Activated naive CD4-positive, alpha-beta T cell (primary cell): ENCODE measurements at places on chromosomes 7 and 10.

DNA sequence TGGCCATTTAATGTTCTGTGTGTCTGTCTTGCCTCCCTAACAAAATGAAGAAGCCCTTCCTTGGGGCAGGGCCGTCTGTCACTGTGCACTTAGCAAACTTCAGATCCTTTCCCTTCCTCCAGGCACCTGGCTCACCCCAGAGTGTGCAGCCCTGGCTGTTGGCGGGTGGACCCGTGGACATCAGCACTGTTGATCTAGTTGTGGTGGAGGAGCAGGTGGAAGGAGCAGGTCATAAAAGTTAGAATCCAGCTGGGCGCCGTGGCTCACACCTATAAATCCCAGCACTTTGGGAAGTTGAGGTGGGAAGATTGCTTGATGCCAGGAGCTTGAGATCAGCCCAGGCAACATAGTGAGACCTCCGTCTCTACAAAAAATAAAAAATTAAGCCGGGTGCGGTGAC, 12.7 kb downstream of the RAB19 start:
- no peak for DNase-seq

- DNase-seq = no peak
Observed at GRCh38 chr10:80709866-80710265, 172.2 kb downstream of the SH2D4B start.

DNA sequence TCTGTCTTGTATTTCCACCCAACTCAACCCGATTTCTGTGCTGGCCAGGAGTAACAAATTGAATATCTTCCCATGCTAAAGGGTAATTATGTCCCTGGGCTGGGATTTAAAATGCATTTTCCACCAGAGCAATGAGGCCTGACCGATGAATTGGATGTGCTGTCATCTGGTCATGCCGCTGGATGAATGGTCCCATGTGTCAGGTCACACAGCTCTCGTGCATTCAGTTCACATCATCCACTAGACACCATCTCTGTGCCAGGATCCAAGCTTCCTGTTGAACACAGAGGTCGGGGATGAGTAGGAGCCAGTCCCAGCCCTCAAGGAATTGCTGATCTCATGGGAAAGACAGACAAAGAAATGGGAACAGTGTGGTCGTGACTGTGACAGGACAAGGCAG, 200.8 kb downstream of the ADRA2A start:
- DNase-seq = no peak

GRCh38 chr7:26681819-26682418, 182.5 kb downstream of the SKAP2 start:
- DNase-seq = no peak

- no peak for DNase-seq
Observed at GRCh38 chr10:21057989-21058388, 160.9 kb upstream of the NEBL start.

GRCh38 chr10:93198401-93199131, 124.9 kb downstream of the CYP26A1 start:
- no peak for DNase-seq

GRCh38 chr7:55108401-55108800, 89.6 kb downstream of the EGFR start:
- no peak for DNase-seq

DNA sequence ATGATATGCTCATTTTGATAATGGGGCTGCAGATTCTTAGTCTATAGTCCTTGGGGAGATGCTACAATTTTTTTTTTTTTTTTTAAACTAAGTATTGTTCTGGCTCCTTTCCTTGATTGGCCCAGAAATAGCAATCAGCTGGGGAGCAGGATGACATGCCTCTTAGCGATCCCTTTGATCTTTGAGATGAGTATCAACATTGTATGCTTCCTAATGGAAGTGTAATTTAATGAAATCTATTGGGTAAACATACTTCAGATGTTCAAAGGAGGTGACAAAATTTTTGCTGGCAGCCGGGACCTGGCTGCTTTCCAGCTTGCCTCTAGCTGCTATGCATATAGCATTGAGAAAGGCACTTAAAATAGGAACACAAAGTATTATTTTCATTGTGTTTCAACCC, 43.5 kb downstream of the VTI1A start:
- DNase-seq = no peak

DNA sequence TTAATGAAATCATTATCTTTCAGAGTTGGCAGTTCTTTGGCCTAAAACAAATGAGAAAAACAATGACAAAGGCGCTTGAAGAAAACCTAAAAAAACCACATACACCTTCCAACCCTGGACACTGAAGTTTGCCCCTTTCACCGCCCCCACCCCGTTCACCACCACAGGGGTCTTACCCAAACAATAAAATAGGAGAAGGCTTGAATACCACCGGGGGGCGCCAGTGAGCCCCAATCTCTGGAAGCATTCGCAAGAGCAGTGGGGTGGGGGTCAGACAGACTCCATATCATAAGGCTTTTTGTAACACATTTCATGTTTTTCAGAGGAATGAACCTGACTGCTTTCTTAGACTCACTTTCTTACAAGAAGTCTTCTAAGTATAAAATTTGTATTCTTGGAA, 163.6 kb downstream of the PIP4K2A start:
- DNase-seq = peak; percentile 65

GRCh38 chr7:47756636-47757035, 174.7 kb upstream of the TNS3 start:
- no peak for DNase-seq

GRCh38 chr10:3808689-3809199, 23.7 kb upstream of the KLF6 start:
- no peak for DNase-seq

DNA sequence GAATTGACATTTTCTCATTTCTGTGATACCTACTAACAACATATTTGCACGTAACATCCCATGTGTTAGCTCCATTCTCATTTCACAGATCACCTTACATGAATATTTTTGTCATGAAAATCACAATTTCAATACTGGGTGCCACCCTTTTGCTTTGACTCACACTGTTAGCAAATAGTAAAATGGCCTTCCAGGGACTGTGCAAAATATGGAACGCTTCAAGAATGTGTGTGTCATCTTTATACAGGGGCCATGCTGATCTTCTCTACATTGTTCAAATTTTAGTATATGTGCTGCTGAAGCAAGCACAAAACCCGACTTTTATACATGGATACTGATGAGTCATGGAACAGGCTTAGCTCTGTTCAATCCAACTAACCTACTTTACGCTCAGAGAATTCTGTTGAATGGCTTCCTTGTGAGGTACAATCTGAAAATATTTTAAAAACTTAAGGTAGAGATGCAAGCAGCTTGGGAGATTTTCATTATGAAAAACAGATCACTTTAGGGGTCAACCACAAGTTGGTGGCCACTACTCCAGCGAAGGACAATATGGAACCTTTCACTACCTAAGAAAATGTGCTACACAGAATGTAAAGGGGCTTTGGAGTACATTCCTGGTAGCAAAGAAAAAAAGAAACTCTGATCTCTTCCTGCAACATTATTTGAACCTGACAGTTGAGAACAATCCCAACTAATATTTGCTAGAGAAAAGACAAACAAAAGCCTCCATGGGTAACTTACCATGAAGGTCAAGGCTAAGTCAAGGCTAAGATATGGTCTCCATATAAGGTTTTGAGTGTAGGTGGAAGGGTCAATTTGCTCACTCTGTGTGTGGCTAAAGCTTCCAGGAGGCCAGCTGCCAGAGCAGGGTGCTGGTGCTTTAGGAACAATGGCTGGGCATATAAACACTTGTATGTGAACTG, 11.9 kb downstream of the ANKRD26 start:
- no peak for DNase-seq

GRCh38 chr10:44463511-44464121, 78.7 kb upstream of the CXCL12 start:
- DNase-seq = no peak

GRCh38 chr10:121732656-121733445, 134.6 kb upstream of the FGFR2 start:
- DNase-seq = no peak

GRCh38 chr10:35464825-35465456, 128.6 kb downstream of the CCNY start:
- no peak for DNase-seq

GRCh38 chr7:152859781-152860191, 100.2 kb downstream of the ACTR3B start:
- DNase-seq = no peak

- DNase-seq = no peak
Observed at GRCh38 chr7:81300753-81301152, 381.9 kb upstream of the SEMA3C start.

GRCh38 chr7:133977409-133978274, 149.5 kb upstream of the LRGUK start:
- no peak for DNase-seq

- no peak for DNase-seq
Observed at GRCh38 chr10:14776546-14776945, 1.8 kb upstream of the FAM107B start.

GRCh38 chr10:66925896-66926715, at the start of gene LRRTM3:
Gene LRRTM3, plus strand, starts transcription at chr10:66926036.
- DNase-seq = no peak

- no peak for DNase-seq
Observed at GRCh38 chr7:131008840-131009711, 275.1 kb upstream of the KLF14 start.

- no peak for DNase-seq
Observed at GRCh38 chr7:156840134-156840533, 52.8 kb downstream of the LMBR1 start.

- no peak for DNase-seq
Observed at GRCh38 chr10:28728366-28728765, 51.0 kb downstream of the BAMBI start.

DNA sequence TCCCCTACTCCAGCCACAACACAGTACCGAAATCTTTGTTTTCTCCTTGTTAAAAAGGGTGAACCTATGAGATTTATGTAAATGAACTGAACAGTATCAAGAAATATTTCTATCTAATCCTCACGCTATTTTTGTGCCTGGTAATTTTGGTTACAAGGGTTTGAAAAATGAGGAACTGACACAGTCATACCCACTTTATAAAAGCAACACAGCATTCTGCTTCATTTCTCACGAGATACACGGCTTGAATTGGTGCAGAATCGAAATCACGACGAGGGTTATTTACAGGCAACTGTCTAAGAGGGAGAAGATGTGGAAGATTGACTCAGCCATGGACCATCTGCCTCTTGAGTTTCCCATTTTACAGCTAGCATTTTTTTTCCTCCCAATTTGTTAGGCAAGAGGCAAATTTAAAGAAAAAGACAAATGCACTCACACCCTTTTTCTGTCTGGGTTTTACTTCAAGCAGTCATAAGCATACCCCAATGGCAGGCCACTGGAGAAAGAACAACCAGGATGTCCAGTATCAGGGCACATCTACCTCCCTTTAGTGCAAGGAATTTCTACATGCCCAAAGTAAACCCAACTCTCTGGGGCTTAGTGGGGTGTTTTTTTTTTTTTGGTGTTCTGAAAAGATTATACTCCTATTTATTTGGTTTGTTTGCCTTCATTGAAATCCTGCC, 108.1 kb downstream of the ITGB8 start:
- DNase-seq = no peak

DNA sequence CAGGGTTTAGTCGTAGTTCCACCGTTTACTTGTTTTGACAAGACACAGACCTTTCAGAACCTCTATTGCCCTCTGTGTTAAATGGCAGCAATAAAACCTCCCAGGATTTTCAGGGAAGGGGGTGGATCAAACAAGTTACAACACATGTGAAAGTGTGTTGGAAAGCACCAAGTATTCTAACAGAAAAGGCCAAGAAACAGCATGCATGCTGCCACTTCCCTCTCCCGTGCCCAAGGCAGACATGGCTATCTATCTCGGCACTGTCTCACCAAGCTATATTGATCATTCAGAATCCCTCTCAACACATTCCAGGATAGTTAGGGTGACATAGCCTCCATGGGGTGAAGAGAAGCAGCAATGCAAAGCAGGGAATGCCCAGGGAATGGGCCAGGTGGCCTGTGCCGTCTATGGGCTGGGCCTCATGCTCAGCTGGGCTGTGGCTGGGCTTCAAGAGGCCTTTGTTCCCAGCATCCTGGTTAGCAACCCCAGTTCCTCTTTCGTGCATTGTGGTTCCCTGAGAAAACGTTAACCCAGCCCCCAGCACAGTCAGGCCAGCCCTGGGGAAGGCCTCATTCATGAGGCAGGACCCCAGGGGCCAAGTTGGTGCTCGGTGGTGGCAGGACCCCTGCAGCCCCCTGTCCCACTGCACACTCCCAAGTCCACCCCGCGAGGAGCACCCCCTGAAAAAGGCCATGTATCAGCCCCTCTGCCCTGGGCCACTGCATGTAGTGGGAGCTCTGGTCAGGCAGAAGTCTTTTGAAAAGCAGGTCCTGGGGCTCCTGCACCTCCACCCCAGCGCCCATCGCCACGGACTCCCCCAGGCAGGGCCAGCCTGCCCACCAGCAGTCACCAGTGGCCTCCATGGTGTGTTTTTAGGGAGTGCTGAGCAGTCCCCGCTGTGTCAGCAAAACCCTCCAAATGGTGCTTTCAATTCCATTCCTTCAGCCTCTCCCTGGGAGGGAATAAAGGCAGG, 25.5 kb downstream of the VSIR start:
- DNase-seq = no peak

DNA sequence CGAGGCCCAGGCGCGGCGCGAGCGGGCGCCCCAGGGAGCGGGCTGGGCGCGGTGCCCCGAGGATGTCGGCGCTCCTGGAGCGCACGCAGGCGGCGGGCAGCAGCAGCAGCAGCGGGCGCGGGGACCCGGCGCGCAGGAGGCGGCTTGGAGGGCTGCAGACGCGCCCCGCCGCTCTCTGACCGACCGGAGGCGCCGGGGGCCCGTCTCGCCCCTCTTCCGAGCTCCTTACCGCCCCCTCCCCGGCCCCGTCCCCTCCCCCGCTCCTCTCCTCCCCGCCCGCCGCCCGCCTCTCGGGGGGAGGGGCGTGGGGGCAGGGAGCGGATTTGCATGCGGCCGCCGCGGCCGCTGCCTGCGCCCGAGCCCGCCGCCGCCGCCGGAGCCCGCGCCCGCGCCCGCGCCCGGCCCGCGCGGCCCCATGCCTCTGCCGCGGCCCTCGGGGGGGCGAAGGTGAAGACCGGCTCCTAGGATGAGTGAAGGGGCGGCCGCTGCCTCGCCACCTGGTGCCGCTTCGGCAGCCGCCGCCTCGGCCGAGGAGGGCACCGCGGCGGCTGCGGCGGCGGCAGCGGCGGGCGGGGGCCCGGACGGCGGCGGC, at the start of gene NRG3:
Gene NRG3 (plus strand): TSS at position 320 of the 592 bp plus-strand sequence.
- no peak for DNase-seq

DNA sequence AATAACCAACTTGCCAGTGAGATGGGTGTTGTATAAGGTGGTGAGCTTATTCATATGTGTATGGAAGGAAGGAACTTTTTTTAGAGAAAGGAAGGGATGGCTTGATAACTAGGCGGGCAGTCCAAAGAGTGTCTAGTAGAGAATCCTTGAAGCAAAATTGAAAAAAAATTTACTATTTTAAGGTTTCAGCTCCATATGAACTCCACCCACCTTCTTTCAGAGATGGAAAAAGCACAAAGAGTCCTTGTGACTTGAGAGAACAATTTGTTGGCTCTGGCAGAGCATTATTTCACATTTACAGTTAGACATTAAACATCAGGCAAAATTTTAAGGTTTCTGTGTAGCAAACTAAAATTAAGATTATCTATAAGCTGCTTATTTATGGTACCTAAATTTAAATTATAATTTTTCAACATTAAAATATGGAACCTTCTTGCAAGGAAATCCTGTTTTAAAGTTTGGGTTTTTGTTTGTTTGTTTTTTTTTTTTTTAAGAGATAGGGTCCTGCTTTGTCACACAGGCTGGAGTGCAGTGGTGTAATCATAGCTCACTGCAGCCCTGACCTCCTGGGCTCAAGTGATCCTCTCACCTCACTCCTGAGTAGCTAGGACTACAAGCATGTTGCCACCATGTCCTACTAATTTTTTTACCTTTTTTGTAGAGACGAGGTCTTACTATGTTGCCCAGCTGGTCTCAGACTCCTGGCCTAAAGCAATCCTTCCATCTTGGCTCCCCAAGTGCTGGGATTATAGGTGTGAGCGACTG, 12.2 kb downstream of the PTPN12 start:
- DNase-seq = no peak
